ENCODE measurements at places on chromosomes 1 and 21. TPM values are rescaled to one million over a fixed set of nuclear protein-coding genes. Genes with fewer than 3 reads are reported as not detected.

DNA sequence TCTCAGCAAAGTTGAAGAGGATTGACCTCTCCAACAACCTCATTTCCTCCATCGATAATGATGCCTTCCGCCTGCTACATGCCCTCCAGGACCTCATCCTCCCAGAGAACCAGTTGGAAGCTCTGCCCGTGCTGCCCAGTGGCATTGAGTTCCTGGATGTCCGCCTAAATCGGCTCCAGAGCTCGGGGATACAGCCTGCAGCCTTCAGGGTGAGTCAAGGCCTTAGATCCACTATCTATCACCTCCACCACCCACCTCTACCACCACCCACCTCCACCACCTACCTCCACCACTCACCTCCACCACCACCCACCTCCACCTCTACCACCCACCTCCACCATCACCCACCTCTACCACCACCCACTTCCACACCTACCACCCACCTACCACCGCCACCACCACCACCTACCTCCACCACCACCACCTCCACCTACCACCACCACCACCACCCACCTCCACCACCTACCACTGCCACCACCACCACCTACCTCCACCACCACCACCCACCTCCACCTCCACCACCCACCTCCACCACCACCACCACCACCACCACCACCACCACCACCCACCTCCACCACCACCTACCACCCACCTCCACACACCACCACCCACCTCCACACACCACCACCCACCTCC is 5.8 kb downstream of the OPTC start:
- DNase-seq, result no peak

DNA sequence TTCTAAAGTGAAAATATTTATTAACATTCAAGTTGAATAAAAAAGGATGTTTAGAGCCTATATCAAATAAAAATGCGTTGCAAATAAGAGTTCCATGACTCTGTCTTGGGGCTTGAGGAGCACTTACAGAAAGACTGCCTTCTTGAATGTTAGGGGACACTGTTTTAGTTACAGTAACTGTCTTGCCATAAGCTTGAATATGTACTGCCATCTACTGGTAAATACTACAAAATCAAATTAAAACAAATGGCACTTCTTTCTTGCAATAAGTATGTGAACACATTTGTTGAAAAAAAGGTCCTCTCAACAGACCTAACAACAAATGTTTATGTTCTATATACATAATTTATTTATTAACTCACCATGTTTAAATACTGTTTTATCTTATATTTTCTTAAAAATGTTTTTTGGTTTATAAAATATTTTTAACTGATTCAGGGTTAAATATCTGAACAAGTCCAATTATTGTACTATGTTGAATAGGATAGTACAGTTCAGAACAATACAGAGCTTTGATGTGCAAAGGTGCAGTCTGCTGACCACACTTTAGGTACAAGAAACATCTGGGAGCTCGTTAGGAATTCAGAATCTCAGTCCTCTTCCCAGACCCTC is 199.5 kb downstream of the LRRIQ3 start:
- no peak for DNase-seq

GPR161 gene
- 17.3 TPM for total RNA-seq

GRCh38 chr1:15966081-15966955 is 9.6 kb downstream of the ZBTB17 start:
- DNase-seq, result no peak

FLG2 gene
- total RNA-seq, result not detected

ETV3L gene
- 0.17 TPM for total RNA-seq

CFHR5 gene
- total RNA-seq, result not detected

SLAMF8 gene
- not detected for total RNA-seq

Data from H1 (cell line).